Activated naive CD4-positive, alpha-beta T cell treated with Interleukin-2 at 50 U/mL for 16 hours (primary cell): ENCODE measurements at places on chromosomes 16 and 17.

GRCh38 chr16:50368410-50369132 lies at the start of gene BRD7:
Gene BRD7 (minus strand): TSS chr16:50368988. CDS start chr16:50368774, 214 bp downstream.
- peak; percentile 69 for DNase-seq

- no peak for DNase-seq
Observed at GRCh38 chr16:49093939-49094338, 187.7 kb downstream of the CBLN1 start.

DNA sequence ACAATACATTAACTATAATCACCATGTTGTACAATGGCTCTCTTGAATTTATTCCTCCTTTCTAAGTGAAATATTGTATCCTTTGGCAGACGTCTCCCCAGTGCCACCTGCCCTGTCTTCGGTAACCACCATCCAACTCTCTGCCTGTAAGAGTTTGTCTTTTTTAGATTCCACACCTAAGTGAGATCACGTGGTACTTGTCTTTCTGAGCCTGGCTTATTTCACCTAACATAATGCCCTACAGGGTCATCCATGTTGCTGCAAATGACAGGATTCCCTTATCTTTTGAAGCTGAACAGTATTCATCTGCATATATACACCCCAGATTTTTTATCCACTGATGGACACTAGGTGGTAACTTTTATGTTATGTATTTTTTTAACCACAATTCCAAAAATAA lies 24.2 kb downstream of the ORC6 start:
- DNase-seq, result no peak

DNA sequence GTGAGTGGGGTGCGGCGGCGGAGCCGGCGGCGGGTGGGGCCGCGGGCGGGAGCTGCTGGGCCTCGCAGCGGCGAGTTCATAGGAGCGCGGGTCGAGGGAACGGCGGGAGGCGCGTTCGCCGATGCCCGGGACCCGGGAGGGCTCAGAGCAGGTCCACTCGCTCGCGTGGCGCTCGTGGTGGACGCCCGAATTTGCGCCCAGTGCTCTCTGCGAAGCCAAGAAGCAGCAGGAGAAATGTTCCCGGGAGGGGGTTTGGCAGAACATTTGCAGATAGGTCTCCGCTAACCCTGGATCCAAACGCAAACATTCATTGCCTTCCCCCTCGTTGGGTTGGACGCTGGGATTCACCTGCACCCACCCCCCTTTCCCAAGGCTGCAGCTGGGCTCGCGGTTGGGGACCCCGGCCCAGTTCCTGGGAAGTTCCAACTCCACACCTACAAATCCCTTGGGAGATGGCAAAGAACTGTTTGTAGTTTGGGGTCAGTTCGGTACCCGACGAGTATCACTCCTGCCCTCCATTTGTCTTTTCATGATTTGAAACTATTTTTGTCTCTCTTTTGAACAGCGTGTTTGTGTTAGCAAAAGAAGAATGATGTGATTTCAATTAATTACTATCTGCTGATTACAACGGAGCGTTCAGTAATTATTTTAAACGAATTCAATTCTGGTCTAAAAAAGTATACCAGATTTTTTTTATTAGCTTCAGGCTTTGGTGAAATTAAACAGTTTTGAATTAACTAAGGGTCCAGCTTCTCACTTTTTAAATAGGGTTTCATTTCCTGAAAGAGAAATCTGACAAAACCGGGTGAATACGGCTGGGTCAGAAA lies 2.3 kb downstream of the NTN1 start:
- no peak for DNase-seq

- no peak for DNase-seq
Observed at GRCh38 chr17:53721101-53721500, 101.6 kb upstream of the KIF2B start.

GRCh38 chr17:55348749-55349354 lies 72.8 kb downstream of the MMD start:
- DNase-seq, result peak; percentile 47

DNA sequence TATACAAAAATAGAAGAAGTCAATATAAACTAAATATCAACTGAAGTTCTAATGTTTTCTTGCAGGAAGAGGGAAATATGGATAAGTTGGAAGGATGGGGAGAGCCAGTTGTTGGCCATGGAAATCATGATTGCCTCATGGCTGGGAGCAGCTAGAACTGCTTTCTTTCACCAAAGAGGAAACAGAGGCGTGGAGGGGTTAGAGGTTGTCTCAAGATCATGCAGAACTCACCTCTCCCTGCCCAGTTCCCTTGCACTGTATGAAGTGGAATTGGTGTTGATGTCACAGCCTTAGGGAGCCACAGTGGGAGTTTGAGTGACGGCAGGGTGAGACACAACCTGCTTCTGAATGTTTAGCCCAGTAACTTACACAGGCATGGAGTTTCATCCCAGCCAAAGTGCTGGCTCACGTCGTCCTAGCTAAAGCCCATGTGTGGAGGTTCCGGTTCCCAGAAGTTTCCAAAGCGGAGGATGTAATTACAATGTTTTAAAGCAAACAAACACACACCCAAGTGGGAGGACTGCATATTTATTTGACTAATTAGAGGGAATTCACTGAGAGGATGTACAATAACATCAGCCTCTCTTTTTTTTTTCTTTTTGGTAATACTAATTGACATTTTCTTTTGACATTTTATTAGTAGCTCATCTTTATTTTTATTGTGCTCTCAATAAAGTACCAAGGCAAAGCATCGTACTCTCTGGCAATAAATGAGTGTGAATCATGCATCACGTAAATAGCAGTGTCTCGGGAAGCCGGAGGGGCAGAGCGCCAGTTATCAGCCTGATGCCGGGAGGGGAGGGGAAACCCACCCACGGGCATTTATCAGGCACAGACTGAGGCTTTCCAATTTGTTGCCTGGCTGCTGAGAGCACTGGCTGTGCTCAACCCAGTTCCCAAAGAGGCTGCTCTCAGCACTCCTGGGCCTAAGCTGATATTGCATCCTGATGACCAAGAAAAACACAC lies 118.7 kb upstream of the CDH5 start:
- no peak for DNase-seq

DNA sequence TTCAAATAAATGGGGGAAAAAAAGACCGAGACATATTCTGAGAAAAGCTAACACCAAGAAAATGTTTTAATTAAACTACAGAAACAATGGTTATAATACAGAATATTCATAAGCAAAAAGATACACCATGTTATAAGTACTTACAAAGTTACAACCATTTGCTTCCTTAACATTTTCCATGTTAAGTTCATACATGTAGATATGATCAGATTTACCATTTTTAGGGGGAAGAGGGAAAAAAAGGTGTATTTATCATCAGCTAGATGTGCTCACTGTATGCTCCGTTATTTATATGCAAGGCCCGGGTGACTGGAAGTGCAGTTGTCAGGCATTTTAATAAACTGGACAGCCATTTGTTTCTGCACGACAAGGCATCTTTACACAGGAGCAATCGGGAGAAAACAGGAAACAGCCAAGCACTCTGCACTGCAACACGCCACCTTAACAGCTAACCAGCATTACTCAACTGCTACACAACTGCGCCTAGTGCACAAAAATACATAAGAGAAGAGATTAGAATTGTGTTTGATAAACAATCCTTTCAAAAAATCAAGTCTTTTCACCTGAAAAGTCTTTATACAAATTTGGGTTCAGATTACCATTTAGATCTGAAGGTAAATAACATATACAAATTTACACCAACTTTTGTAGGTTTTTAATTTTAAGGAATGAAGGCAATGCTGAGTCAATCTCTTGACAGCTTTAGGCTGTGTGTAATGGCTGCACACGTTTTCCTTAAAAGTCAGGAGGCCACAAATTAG lies 2.9 kb downstream of the SRSF2 start:
- DNase-seq, result peak; percentile 20

DNA sequence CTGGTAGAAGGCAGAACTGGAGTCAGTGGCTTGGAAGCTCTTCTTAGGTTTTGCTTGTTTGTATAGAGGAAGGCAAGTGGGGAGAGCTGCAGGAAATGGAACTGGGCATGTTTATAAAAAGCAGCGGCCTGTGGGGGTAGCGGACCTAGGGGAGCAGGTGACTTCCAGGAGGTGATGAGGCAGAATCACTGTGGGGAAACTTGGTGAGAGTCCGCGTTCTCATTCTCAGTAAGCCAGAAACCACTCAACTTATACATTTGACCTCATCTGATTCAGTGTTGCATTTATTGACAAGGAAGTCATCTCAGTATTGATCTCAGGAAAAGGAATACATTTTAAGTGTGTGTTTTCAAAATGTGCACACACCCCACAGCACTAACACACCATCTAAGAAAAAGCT lies 299.8 kb downstream of the CNTNAP4 start:
- DNase-seq, result no peak

- no peak for DNase-seq
Observed at GRCh38 chr16:55534756-55535155, 25.9 kb downstream of the LPCAT2 start.

- no peak for DNase-seq
Observed at GRCh38 chr17:73485130-73485529, 159.1 kb downstream of the SDK2 start.

- DNase-seq, result no peak
Observed at GRCh38 chr17:68390888-68391545, 66.3 kb downstream of the WIPI1 start.

- DNase-seq, result no peak
Observed at GRCh38 chr17:5210091-5210490, 18.4 kb upstream of the ZNF594 start.

- DNase-seq, result no peak
Observed at GRCh38 chr17:2980211-2980903, 83.0 kb downstream of the OR1D5 start.

GRCh38 chr16:73161977-73162376 lies 114.0 kb upstream of the ZFHX3 start:
- no peak for DNase-seq

- no peak for DNase-seq
Observed at GRCh38 chr16:68452176-68452575, 3.9 kb upstream of the SMPD3 start.

- no peak for DNase-seq
Observed at GRCh38 chr16:79359082-79359481, 241.5 kb downstream of the MAF start.

GRCh38 chr16:30893417-30893743 lies 497 bp downstream of the BCL7C start:
- no peak for DNase-seq

DNA sequence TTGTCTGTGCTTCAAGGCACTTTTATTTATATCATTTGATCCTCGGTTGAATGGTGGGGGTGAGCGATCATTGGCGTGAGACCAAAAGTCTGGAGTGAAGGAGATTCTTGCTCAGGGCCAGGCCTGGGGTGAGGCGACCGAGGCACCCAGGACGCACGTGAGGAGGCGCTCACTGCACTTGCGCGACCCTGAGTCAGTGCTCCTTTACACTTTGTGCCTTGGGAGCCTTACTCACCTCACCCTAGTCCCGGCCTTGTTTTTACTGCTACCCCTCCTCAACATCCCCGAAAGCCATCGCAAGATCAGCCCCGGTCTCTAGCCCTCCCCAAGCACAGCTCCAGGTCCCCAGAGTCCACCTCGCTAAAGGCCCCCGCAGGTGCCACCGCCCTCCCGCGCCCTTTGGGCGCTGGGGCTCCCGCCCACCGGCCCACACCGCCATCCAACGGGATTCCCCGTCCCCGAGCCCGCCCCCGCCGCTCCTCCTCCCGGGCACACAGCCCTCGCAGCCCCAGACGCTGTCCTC lies 496 bp downstream of the EZH1 start:
- peak; percentile 73 for DNase-seq

GRCh38 chr17:39684369-39685192 lies 3.3 kb downstream of the PGAP3 start:
- no peak for DNase-seq

GRCh38 chr16:86398622-86399021 lies 111.7 kb upstream of the FOXF1 start:
- no peak for DNase-seq

GRCh38 chr16:49854188-49854795 lies 1.6 kb downstream of the ZNF423 start:
- no peak for DNase-seq

DNA sequence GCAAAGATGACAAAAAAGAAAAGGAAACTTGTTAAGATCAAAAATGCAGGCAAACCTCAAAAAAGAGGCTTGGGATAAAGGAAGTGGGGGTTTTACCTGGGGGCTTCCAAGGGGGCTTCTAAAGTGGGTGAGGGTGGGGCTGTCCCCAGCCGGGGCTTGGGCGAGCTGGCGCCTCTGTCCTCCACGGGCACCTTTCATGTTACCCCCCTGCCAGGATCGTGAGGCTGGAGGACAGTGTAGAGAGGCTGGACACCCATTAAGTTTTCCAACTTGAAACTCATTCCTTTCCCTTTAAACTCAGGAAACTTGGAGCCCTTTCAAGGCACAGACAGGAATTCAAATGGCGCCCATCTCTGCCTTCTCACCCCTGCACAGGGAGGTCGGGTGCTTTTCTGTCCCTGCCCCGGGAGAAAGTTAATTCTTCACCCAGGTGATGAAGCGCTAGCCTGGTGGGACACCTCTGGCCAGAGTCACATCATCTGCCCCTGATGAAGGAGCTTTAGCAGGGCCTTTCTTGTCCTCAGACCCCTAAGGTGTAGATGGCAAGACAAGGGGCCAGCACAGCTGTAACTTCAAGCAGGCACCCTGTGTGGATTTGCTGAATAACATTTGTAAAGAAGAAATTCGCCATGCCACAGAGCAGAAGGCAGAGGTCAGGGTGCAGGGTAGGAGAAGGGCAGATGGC lies 87.3 kb downstream of the C16orf78 start:
- no peak for DNase-seq

- DNase-seq, result no peak
Observed at GRCh38 chr17:50675190-50675589, 32.5 kb downstream of the ANKRD40 start.
